PC-9 (cell line): ENCODE measurements at places on chromosomes 13 and 19.

DNA sequence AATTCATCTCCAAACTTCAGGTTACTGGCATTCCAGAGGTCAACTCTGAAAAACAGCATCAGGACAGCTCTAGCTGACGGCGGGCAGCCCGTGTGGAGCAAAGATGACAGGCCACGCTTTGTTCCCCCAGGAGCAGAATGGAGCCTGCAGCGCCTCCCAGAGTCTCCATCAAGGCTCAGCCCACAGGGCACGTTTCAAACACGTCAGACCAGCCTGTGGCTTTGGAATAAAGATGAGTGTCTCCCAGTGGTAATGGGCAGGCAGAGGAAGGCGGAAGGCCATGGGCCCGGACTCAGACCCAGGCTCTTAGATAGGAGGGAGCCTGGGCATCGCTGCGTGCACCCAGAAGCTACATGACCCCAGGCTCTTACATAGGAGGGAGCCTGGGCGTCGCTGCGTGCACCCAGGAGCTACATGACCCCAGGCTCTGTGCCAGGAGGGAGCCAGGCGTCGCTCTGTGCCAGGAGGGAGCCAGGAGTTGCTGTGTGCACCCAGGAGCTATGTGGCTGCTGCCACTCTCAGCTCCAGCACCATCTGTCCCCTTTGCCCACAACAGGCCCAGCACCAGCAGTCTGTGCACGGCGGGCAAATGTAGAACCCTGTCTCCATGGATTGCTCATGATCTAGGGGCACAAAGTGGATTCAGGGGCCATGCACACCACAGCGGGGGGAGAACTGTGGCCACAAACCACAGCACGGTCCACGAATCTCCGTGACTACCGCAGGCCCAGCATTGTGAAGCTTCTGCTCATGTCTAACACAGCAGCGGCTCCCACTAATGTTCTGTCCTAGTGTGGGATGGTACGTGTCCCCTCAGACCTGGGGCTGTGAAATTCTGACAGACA is 47.8 kb upstream of the C13orf46 start:
- no peak for DNase-seq

- no peak for DNase-seq
Observed at GRCh38 chr19:35860818-35861639, 4.3 kb downstream of the KIRREL2 start.

DNA sequence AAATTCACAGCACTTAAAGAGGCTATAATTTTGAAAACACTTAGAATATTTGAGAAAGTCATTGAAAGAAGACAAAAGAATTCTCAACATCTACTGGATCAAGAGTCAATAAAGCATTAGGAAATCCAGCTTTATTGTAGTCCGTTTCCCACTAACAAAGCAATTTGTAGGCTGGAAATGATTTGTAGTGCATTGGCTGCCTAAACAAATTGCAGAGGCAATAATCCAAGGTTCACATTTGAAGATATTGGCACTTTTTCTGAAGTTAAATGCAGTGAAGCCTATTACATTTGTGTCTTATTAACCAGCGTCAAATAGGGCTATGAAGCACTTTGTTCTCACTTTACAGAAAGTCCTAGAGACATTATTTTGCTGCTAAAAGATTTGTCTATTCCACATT is 848.1 kb upstream of the SLITRK1 start:
- no peak for DNase-seq

- DNase-seq = no peak
Observed at GRCh38 chr19:18961767-18962620, 21.0 kb upstream of the HOMER3 start.

DNA sequence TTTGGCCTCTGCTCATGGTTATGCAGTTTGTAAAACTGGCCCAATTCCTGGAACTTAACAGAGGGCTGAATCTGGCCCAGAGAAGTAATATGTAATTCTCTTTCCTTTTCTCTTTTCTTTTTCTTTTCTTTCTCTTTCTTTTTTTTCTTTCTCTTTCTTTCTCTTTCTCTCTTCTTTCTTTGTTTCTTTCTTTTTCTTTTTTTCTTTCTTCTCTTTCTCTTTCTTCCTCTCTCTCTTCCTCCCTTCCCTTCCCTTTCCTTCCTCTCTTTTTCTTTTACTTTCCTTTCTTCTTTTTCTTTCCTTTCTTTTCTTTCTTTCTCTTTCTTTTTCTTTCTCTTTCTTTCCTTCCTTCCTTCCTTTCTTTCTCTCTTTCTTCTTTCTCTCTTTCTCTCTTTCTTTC is 88.8 kb upstream of the SLITRK5 start:
- no peak for DNase-seq

GRCh38 chr13:22218797-22219196 is 547.9 kb downstream of the FGF9 start:
- no peak for DNase-seq

DNA sequence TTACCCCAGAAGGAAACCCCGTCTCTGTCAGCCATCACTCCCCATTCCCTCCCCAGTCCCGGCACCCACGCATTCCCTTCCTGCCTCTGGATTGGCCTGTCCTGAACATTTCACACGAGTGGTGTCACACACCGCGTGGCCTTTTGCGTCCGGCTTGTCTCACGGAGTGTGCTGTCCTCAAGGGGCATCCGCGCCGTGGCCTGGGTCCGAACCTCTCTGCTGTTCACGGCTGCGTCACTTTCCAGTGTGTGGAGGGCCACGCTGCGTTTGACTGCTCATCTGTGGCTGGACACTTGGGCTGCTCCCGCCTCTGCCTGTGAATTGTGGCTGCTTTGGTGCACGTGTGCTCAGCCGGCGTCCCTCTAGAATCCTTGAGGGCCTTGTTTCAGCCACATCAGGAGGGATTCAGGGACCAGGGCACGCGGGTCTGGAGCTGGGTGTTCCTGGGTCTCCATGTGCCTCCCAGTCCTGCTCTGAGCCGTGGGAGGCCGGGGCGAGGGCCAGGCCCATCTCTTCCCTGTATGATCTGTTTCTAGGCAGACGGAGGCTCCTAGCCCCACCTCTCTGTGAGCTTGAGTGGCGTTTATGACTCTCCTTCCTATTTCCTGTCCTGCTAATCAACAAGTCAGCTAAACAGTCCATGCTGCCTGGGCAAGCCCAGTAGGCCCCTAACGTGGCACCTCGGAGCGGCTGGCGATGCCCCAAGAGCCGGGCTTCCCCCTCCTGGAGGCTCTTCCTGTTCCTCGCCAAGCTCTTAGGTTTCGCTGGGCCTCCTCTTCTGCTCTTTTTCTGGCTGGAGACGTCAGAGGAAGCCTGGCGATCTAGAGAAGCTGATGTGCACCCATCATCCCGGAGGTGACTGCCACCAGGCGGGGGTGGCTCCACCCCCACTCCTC is 8.1 kb downstream of the STK11 start:
- DNase-seq = no peak

DNA sequence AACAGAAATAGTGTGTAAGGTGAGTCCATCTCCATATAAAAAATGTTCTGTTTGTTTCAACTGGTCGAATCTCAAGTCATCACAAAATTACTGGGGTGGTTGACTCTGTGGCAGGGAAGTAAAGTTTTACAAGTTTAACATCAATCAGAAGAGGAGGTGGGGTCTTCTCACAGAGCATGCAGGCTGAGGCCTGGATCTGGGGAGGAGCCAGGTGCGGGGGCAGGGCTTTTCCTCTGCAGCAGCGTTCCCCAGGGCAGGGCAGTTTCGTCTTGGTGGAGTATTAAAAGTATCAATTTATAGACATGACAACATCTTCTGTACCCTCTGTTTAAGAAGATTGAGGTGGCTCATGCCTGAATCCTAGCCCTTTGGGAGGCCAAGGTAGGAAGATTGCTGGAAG is 68.8 kb downstream of the SLC7A9 start:
- no peak for DNase-seq

- no peak for DNase-seq
Observed at GRCh38 chr13:32783067-32783466, 196.8 kb downstream of the PDS5B start.

DNA sequence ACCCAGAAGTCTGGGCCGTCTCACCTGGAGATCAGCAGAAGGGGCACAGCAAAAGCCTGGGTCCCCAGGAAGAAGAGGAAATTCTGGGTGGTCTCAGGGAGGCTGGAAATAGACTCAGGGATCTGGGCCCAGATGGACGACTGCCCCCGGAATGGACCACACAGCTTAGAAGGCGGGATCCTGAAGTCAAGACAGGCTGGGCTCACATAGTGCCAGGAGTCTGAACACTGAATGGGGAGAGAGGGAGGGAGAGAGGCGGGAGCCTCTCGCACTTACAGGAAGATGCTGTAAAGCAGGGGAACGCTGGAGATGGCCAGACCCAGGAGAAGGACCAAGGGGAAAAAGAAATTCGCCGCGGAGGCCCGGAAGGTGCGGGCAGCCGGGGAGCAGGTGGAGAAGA is 1.3 kb upstream of the LENG1 start:
- peak; percentile 31 for DNase-seq

DNA sequence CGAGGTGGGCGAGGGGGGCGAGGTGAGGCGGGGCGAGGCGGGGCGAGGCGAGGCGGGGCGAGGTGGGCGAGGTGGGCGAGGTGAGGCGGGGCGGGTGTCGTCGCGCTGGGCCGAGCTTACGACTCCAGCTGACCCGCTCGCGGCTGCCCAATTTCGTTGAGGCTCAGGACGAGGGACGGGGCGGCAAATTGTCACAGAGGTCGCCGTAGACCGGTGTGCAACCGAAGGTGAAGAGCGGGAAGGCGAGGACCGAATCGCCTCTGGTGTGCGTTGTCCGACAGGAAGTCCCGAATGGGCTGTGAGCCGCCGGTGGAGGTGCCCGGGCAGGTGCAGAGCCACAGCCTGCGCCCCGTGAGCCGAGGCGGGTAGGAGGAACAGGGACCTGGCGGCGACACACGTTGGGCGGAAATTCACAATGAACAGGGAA is at the start of gene LACC1:
TSS of gene LACC1 (plus strand) at position 150 of the 427 bp plus-strand sequence. CDS start 1,082 bp downstream, outside the sequence.
- no peak for DNase-seq

GRCh38 chr13:113791226-113791625 is 32.2 kb downstream of the TMEM255B start:
- DNase-seq = no peak

DNA sequence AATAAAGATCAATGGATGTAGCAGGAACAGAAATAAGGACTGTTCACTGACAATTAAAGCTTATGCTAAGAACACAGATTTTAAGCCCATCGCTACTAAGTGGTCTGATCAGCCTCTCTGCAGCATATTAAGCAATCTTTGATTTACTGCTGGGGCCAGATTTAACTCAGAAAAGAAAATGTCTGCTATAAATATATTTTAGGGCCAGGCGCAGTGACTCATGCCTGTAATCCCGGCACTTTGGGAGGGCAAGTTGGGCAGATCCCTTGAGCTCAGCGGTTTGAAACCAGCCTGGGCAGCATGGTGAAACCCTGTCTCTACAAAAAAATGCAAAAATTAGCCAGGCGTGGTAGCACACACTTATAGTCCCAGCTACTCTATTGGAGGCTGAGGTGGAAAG is 43.0 kb downstream of the METTL21C start:
- no peak for DNase-seq

DNA sequence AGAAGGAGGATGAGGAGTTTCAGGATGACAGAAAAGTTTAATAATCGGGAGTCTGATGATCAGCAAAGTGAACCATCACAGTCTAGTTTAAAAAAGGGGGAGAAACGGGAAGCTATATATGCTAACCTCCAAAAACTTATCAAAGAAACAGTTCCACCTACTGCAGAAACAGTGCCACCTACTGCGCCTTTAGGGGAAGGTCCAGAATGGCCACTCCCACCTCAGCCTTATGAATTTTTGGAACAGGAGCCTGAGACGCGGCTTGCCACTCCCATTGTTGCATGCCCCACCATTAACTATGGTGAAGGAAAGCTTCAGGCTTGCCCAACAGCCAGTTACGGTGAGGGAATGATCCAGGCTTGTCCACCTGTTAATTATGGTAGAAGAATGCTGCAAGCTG is 929.0 kb downstream of the SLITRK6 start:
- no peak for DNase-seq

DNA sequence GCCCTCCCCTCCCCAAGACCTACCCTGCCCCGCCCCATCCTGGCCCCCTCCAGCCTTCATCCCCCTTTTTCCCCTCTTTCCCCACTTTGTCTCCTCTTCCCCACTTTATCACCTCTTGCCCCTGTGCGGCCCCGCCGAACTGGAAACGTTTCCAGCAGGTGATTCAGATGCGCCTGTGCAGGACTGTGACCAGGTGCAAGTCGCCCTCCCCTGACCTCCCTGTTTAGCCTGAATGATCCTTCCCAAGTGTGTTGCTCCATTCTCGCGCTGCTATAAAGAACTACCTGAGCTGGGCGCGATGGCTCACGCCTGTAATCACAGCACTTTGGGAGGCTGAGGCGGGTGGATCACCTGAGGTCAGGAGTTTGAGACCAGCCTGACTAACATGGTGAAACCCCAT is 25.9 kb downstream of the ZNF791 start:
- DNase-seq = no peak

- no peak for DNase-seq
Observed at GRCh38 chr19:16385296-16385695, 60.7 kb downstream of the KLF2 start.

GRCh38 chr19:42062381-42062780 is 7.6 kb downstream of the GRIK5 start:
- DNase-seq = no peak

DNA sequence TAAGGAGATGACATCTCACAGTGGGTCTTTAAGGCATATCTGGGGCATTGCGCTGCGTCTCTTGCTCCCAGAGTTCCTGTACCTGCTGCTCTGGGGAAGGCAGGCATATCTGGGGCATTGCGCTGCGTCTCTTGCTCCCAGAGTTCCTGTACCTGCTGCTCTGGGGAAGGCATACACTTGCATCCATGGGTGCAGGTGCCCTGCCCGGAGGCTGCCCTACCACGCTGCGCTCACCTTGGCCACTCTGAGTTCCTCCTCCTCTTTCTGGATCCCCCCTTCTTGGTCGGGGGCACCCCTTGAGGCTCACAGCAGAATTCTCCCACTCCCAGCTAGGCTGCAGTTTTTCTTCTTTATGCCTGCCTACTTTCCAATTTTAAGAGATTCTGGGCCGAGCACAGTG is 60.9 kb upstream of the TMTC4 start:
- DNase-seq = no peak

GRCh38 chr19:32254509-32254890 is 90.9 kb upstream of the ZNF507 start:
- DNase-seq = no peak

- no peak for DNase-seq
Observed at GRCh38 chr13:57716295-57716694, 84.8 kb downstream of the PCDH17 start.

DNA sequence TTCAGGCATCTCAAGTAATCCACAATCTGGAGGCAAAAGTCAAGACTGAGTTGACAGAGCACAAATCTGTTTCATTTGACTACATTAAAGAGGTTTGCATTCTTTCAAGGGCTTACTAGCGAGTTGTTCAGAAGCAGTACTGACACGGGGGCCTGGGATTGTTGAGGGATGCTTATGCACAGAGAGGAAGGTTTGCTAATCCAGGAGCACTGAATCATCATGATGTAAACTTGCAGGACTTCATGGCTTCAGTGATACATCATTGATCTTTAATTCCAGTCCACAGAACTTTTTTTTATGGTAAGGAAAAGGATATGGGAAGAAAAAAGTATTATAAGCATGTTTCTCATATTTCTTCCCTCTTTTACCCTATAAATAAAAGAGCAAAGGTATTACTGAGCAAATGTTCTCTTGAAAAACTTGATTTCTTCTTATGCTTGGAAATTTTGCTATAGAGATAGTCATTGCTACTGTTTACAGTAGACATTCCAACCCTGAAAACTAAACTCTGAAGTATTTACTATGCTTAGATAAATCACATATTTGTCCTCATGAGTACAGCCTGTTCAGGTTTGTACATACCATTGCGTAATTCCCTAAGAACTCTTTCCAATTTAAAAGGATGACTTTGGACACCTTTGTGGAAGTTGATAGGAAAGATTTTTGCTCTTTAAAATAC is 65.8 kb upstream of the KPNA3 start:
- peak; percentile 61 for DNase-seq

GRCh38 chr13:108993346-108993745 is 363.9 kb downstream of the MYO16 start:
- no peak for DNase-seq

GRCh38 chr19:41872775-41873647 is 4.1 kb upstream of the CD79A start:
- peak; percentile 79 for DNase-seq
